ENCODE measurements at places on chromosomes 7 and 10.

DNA sequence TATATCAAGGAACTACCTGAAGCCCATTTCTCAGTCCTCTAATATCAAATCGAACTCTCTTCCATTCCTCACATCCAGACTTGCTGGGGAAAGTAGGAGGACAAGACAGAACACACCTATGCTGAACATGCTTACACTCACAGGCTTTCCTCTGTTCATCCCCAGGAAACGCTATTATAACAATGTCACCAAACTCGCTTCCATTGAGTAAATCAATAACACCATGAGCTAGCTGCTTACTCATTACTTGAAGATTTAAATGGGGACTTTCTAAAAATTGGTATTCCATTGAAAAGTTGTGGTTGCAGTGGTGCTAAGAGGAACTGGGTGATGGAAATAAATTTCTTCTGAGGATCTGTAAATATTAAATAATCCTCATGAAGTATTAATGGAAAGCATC, 88.8 kb downstream of the SLC25A13 start:
- DNase-seq, result no peak
- H3K4me1 ChIP-seq, result peaks cover 7% of the 10 kb centered on the region
- no peak overlapping the region for H3K27ac ChIP-seq
- no peaks in the 10 kb centered on the region for H3K27me3 ChIP-seq

- H3K27ac ChIP-seq, result no peak overlapping the region
- no peaks in the 10 kb centered on the region for H3K4me1 ChIP-seq
- no peaks in the 10 kb centered on the region for H3K27me3 ChIP-seq
- no peak overlapping the region for H3K4me3 ChIP-seq
Measured at GRCh38 chr7:28480595-28480994, 68.3 kb downstream of the CREB5 start.

DNA sequence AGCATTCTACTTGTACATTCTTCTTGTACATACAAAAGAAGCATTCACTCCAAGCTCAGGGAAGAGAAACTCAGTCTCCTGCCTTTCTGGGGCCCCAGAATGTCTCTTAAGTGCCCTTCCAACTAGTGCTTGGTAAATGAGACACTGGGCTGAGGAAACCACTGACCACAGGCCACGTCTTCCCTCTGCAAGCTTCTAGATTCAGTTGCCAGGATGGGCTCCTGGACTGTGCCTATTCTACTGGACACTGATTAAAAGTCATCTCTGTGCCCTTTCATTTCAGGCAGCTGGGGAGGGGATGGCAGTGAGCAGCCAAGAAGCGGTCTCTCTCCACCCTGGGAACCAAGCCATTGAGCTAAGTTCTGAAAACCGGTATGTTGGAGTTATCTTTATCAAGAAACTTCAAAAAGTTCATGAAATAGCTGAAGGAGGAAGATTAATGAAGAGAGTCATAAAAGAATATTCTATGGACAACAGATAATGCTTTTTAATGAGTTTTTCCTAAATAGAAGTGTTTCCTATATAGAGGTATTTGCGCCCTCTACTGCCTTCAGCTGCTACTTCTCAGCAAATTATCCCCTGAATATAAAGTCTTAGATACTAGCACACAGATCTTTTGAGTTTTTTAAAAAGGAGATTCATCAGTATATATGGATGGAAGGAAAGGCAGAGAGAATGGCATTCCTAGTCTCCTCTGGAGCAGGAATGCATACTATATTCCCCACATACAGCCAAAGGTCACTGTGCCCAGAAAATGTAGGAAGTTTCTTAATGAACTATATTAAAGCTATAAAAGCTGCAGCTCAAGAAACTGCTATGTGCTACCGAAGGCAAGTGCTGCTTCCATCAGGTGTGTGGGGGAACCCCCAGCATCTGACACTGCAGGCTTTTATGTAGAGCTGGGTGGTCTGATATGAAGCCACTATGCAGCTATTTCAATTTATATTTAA, 8.4 kb upstream of the IFIT1B start:
- H3K27me3 ChIP-seq, result no peaks in the 10 kb centered on the region
- DNase-seq, result no peak
- no peak overlapping the region for H3K4me3 ChIP-seq
- no peaks in the 10 kb centered on the region for H3K36me3 ChIP-seq

DNA sequence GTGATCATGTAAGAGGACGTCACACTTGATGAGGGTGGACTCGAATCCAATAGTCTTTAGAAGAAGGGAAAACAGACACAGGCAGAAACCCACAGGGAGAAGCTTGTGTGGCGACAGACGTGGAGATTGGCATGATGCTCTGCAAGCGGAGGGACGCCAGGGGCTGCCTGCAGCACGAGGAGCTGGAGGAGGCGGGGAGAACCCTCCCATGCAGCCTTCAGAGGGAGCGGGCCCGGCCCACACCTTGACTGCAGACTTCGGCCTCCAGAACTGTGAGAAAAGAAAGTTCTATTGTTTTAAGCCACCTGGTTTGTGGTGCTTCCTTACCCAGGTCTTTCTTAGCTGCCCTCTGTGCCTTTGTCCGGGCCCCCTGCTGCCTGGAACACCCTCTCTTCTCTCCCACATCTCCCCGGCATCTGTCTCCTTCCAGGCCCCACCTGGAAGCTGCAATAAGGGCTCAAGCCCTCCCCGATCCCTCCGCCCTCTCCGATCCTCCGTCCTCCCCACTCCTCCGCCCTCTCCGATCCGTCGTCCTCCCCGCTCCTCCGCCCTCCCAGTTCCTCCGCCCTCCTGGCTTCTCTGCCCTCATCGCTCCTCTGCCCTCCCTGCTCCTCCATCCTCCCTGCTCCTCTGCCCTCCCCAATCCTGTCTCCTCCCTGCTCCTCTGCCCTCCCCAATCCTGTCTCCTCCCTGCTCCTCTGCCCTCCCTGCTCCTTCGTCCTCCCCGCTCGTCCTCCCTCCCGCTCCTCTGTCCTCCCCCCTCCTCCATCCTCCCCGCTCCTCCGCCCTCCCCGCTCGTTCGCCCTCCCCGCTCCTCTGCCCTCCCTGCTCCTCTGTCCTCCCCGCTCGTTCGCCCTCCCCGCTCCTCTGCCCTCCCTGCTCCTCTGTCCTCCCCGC, 17.4 kb upstream of the PRKAG2 start:
- H3K36me3 ChIP-seq, result no peaks in the 10 kb centered on the region
- H3K27me3 ChIP-seq, result peaks cover 8% of the 10 kb centered on the region
- H3K27ac ChIP-seq, result no peak overlapping the region
- no peak overlapping the region for H3K4me3 ChIP-seq
- no peak for DNase-seq

DNA sequence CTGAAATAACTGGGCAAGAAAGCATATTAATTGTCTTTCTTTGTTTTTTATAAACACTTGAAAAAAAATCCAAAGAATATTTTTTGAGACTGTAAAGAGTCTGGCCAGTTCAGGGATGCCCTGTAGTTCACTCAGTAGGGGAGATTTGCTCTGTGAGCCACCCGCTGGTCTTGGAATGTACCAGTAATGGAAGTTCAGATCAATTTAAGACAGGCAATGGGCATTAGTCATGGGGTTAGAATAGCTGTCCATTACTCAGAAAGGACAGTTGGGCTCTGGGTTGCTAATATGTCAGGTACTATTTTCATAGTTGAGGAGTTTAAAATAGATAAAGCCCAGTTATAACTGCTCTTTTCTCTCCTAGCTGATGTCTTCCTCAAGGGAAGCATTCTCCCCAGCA, 38.7 kb downstream of the A1CF start:
- H3K4me1 ChIP-seq, result peaks cover 13% of the 10 kb centered on the region
- no peak overlapping the region for H3K4me3 ChIP-seq
- H3K36me3 ChIP-seq, result no peaks in the 10 kb centered on the region
- no peak for DNase-seq
- no peaks in the 10 kb centered on the region for H3K27me3 ChIP-seq

DNA sequence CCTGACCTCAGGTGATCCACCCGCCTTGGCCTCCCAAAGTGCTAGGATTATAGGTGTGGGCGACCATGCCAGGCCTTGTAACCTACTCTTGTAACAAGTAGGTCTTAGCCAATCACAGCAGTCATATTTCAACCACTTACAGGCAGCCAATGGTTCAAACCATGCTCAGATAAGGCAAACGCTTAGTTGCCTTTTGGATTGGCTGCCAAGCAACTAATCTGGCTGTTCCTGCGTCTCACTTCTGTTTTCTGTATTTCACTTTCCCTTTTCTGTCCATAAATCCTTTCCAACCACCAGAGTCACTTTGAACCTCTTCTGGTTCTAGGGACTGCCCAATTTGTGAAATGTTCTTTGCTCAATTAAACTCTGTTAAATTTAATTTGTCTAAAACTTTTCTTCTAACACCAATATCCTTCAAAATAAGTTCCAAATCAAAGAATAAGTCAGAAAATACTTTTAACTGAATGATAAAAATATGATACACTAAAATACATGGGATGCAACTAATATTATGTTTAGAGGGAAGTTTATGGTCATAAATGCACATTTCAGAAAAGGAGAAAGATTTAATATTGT, 19.1 kb upstream of the PRF1 start:
- no peak overlapping the region for H3K4me3 ChIP-seq
- no peak for DNase-seq
- no peak overlapping the region for H3K27ac ChIP-seq
- no peaks in the 10 kb centered on the region for H3K36me3 ChIP-seq
- no peaks in the 10 kb centered on the region for H3K27me3 ChIP-seq
- H3K4me1 ChIP-seq, result peaks cover under 1% of the 10 kb centered on the region

GRCh38 chr10:97937928-97938327, 88.3 kb downstream of the GOLGA7B start:
- H3K27ac ChIP-seq, result no peak overlapping the region
- no peaks in the 10 kb centered on the region for H3K4me1 ChIP-seq
- H3K36me3 ChIP-seq, result no peaks in the 10 kb centered on the region
- no peak for DNase-seq
- no peaks in the 10 kb centered on the region for H3K27me3 ChIP-seq

DNA sequence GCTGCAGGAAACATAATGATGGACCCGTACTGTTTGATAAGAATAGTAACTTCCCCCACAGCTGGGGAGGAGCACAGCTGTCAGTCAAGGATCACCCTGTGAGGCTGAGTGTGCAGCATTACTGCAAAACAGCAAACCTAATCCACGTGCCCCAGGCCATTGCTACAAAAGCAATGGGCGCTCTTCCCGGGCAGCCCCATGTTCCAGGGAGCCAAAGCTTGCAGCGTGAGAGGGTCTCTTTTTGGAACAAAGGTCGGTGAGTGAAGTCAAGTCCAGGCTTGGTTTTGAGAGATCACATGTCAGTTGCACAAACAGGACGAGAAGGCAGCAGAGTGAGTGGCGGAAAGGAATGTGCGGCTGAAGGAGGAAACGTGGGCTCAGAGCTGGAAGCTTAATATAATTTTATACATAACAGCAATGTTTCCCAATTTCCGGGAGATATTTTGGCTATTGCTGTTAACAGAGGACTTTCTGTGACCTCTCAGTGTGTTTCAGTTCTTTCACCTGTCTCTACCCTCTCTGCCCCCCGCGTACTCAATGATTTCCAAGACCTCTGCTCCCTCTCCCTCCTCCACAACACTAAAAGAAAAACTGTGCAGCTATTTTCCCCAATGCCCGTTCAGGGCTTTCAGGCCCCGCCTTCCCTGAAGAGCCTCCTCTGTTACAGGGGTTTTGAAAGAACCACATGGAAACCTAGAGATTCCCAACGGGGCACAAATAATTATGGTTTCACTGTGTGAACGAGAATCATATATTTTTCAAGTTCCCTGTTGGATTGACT, 128.9 kb downstream of the MTPAP start:
- no peaks in the 10 kb centered on the region for H3K36me3 ChIP-seq
- no peak overlapping the region for H3K4me3 ChIP-seq
- DNase-seq, result no peak
- peak overlapping the region; percentile 67 for H3K27ac ChIP-seq

- no peaks in the 10 kb centered on the region for H3K27me3 ChIP-seq
- H3K36me3 ChIP-seq, result no peaks in the 10 kb centered on the region
- peaks cover 18% of the 10 kb centered on the region for H3K4me1 ChIP-seq
Measured at GRCh38 chr10:33927347-33927746, 592.9 kb upstream of the NRP1 start.

GRCh38 chr10:4947039-4947634, 16.1 kb upstream of the AKR1C1 start:
- H3K27ac ChIP-seq, result peak overlapping the region; percentile 33
- no peaks in the 10 kb centered on the region for H3K36me3 ChIP-seq
- H3K4me3 ChIP-seq, result no peak overlapping the region
- no peaks in the 10 kb centered on the region for H3K27me3 ChIP-seq
- peaks cover 12% of the 10 kb centered on the region for H3K4me1 ChIP-seq

- H3K27ac ChIP-seq, result no peak overlapping the region
- H3K27me3 ChIP-seq, result no peaks in the 10 kb centered on the region
- no peaks in the 10 kb centered on the region for H3K36me3 ChIP-seq
Measured at GRCh38 chr10:114990991-114991390, 53.0 kb downstream of the TRUB1 start.

DNA sequence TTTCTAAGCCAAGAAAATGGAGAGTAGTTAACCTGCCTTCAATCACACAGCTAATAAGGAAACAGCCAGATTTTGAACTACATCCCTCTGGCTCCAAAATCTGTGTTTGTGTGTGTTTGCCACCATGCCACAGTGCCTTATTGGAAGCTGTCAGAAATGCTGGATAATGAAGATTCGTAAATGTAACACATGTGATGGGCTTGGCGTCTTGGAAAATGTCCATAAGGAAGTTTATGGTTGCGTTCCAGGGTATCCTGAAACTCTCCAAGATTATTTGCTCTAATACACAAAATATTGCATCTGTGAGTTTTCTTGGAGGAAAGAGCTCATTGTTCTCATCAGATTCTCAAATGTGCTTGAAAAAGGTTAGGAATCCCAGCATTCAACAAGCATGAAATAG, 22.7 kb downstream of the MYOF start:
- peaks cover 50% of the 10 kb centered on the region for H3K4me1 ChIP-seq
- H3K27me3 ChIP-seq, result no peaks in the 10 kb centered on the region
- H3K4me3 ChIP-seq, result no peak overlapping the region
- DNase-seq, result no peak

DNA sequence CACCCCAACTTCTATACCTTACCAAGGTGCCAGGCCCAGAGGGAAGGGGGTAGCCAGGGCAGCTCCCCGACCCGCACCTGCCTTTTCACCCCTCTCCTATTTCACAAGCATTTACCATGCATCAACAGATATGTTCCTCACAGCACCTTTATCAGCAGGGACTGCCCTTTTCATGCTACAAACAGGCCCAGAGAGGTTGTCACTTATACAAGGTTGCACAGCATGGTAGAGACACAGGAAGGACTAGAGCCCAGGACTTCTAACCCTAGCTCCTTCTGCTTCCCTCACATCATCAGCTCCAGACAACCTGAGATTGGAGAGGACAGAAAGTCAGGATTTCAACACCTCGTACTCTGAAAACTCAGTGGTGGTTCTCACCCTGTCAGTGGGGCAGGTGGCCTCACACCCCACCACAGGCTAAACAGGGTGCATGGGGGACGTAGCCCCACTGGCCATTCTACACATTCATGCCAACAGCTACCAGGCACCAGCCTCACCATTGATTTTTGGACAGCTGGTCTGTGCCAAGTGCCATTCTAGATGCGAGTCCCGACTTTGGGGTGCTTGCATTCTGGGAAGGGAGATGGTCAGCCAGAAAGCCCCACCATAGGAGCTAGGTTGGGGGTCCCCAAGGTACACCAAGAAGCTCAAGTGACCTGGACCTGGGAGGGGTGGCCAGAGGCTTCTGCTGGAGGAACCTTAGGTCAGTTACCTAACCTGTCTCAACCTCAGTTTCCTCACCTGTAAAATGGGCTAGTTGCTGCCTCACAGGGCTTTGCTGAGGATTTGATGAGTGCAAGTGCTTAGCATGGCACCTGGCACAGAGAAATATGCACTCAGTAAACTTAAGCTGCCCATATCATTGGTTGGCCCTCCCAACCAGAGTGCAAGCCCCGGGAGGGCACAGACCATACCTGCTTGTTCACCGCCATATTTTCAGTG, 38.4 kb downstream of the CHST3 start:
- H3K4me1 ChIP-seq, result peaks cover 30% of the 10 kb centered on the region
- no peaks in the 10 kb centered on the region for H3K27me3 ChIP-seq
- H3K27ac ChIP-seq, result peak overlapping the region; percentile 93
- no peak overlapping the region for H3K4me3 ChIP-seq

GRCh38 chr10:85594239-85594638, 772.4 kb downstream of the GRID1 start:
- H3K4me1 ChIP-seq, result no peaks in the 10 kb centered on the region
- no peaks in the 10 kb centered on the region for H3K27me3 ChIP-seq
- H3K4me3 ChIP-seq, result no peak overlapping the region
